NCI-H1105 (cell line): ENCODE measurements at places on chromosomes 2 and 18.

DNA sequence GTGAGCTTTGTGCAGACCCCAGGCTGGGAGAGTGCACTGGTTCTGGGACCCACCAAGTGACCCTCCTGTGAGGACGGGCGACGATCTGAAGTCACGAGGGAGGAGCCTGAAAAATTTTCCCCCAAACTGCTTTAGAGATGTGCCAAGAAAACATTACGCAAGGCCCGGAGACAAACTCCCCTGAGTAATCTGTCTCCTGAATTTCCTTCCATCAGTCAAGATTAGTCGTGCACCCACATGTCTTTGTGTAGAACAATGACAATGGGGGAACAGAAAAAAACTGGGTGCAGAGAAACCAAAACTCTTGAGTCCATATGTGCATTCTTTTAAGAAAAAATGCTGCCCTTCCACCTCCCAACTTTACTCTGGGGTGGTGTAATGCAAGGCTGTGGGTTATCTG is 12.6 kb upstream of the NCK2 start:
- no peak for DNase-seq

DNA sequence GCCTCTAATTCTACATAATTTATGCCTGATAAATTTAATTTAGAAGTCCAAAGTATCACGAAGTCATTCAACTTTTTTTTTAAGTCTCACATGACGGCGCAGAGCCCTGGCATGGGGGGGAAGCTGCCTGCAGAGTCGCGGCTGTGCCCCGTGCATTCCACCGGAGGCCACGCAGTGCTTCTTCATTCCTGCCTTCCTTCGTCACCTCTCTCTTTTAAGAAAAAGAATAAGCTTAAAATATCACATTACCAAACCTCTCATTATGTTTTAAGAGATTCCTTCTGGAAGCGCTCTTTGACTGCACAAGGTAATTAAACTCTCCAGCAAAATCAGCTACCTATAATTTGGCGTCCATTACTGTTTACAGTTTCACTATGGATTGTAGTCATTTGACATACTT is 20.3 kb upstream of the KIDINS220 start:
- no peak for DNase-seq

GRCh38 chr18:11066038-11066437 is 83.3 kb downstream of the PIEZO2 start:
- DNase-seq, result no peak

DNA sequence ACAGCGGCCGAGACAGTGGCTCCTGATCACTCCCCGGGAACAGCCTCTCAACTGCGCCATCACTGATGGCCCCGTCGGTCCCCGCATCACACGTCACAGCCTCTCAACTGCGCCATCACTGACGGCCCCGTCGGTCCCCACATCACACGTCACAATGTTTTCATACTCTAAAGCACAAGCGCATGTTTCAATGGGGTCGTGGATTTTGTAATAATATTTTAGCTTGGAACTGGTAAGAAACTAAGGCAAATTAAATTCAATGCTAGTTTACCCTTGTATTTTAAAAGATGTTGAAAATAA is 44.2 kb upstream of the CTDP1 start:
- DNase-seq, result no peak
